ENCODE measurements at places on chromosomes 16 and 17.
A peak's percentile ranks its signal among the peaks of the same experiment; 100 is the strongest.

DNA sequence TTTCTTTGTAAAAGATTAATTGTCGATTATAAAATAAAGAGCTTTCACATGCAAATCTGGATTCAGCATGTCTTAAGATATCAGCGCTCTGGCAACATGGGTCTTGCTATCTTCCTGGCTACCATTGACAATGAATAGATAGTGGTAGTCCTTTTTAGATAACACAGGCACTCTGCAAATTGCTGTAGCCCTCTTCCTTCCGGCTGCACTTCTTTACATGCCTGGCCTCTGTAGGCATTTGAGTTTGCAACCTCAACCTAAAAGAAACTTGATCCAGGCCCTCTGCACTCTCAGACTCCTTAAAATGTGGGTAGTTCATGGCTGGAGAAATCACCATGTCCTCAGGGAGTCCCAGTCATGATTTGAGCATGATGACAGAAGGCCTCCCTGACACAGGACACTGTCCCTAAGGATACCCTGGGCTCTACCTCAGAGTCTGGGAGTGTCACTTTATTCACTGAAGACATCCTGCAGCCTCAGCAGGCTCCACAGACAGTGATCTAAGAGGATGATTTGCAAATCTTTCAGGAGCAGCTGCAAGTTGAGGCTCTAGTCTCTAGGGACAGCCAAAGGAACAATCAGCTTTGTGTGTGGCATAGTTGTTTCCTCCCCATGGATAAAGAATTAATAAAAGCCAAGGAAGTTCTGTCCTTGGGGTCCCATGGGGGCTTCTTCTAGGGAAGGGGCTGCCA lies 529.4 kb downstream of the RBFOX1 start:
- no peak for DNase-seq

DNA sequence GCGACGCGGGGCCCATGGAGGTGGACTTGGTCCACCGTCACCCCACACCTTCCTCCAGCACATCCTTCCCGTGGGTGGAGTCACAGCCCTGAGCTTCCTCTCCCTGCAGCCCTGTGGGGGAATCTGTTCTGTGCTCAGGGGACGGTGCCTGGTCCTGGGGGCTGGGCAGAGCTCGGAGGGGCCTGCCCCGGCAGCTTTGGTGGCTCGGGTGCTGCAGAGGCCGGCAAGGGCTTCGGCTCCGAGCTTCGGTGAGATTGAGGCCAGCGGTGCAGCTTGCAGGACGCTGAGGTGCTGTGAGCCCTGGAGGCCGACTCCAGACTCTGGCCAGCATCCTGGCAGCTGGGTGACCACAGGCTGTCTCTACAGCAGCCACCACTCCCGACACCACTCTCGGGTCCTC lies 36.4 kb downstream of the METRNL start:
- no peak for DNase-seq

- peak; percentile 85 for DNase-seq
These were observed 16.0 kb upstream of the RASD1 start for GRCh38 chr17:17511881-17512858.

DNA sequence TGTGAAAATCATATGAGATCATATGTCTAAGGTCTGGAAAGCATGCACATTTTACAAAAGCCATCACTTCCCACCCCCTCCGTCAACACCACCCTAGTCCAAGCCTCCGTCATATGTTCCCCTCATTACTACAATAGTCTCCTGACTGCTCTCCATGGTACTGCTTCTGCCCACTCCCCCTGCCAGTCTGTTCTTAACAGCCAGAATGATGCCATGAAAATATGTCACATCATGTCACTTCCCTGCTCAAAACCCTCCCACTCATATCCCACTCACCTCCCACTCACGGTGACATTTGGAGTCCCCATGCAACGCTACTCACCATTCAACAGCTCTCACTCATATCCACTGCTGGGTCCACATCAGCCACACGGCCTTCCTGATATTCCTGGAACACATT lies 432.3 kb downstream of the XYLT1 start:
- DNase-seq: no peak

DNA sequence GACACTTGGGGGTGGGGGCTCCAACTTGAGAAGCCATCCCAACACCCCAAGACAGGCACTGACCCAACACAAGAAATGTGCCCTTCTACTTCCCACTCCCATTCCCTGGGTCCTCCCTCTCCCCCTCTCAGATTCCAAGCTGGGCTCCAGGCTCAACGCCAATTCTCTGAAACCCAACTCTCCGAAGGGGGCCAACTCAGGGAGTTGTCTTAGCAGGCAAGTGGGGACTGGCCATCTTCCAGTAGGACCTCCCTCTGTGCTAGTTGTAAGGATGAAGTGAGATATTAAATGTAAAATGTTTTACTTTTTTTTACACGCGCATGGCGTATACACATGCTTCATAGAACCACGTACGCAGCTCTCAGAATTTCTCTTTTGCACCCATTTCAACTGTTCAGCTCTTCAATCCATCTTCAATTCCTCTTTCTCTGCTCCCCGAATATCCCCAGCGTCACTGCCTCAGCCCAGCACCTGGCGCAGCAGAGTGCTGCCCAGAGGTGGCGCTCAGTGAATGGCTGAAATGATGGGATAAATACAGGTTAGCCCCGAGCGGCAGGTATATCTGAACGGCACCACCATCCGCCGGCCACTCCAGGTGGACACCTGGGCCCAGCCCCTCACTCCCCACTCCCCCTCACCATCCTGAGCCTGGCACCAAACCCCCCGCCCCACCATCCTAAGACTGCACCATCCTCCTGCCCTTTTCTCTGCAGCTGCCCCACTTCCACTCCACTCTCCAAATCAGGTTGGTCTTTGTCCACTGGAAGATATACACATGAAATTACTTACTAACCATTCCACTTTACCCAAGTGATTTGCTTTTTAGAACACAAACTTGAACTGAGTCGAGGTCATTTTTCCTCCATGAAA lies 43.9 kb upstream of the TNRC6C start:
- no peak for DNase-seq

GRCh38 chr17:63998050-63998720 lies at the start of gene PRR29:
PRR29 (plus strand) TSS chr17:63998351; CDS start chr17:63998365, 14 bp downstream.
- peak; percentile 21 for DNase-seq

DNA sequence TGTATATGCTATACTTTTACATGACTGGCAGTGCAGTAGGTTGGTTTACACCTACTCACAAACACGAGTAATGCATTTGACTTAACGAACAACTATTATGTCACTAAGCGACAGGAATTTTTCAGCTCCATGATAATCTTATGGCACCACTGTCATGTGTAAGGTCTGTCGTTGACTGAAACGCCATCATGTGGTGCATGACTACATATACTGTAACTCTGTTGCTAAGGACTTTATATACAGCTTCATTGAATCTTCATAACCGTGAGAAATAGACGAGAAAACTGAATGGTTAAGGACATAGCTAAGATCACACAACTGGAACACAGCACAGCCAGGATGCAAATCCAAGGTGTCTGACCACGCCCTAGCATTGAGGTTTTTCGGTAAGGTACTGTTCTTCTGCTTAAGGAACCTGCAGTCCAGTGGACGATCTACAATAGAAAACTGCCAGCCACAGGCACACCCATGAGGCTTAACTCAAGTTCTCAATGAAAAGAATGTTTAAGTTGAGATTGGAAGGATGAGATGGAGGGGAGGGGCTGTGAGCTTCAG lies 3.3 kb downstream of the CFAP20 start:
- no peak for DNase-seq

DNA sequence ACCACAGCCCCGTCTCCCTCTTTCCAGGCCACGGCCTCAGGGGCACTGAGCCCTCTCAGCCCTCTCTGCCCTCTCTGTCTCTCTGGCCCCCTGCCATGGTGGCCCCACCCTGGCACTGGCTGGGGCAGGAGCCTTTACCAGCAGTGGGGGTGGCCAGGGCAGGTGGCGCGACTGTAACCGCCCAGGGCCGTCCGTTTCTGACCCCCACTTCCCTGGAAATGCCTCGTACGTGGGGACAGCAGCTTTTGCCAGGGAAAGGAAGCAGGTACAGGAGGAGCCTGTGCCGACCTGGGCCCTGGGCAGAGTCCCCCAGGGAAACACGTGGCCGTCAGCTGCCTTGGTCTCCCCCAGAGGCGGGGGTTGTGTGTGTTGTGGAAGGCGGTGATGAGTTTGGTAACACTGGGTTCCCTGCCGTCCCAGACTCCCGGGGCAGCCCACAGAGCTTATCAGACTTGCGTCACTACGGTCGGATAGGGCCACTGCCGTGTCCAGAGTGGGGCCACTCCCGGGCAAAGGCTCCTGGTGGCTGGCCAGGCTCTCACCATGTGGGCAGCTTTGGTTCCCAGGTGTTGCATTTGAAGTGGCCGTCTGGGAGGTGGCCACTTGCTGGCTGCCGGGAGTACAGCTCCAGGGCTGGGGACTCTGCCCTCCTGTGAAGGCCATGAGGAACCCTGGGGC lies 249.3 kb upstream of the CIBAR2 start:
- no peak for DNase-seq

- DNase-seq: peak; percentile 41
These were observed 207.9 kb downstream of the SNX29 start for GRCh38 chr16:12184419-12184917.

DNA sequence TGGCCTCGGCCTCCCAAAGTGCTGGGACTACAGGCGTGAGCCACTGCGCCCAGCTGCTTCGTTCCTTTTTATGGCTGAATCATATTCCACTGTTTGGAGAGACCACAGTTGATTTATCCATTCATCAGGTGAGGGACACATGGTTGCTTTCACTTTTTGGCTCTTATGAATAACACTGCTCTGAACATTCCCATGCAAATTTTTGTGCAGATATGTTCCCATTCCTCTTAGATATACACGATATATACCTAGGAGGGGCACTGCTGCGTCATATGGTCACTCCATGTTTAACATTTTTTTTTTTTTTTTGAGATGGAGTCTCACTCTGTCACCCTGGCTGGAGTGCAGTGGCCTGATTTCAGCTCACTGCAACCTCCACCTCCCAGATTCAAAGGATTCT lies 13.9 kb upstream of the GLIS2 start:
- DNase-seq: no peak

GRCh38 chr17:71407981-71408380 lies 712.8 kb upstream of the SOX9 start:
- peak; percentile 70 for DNase-seq

DNA sequence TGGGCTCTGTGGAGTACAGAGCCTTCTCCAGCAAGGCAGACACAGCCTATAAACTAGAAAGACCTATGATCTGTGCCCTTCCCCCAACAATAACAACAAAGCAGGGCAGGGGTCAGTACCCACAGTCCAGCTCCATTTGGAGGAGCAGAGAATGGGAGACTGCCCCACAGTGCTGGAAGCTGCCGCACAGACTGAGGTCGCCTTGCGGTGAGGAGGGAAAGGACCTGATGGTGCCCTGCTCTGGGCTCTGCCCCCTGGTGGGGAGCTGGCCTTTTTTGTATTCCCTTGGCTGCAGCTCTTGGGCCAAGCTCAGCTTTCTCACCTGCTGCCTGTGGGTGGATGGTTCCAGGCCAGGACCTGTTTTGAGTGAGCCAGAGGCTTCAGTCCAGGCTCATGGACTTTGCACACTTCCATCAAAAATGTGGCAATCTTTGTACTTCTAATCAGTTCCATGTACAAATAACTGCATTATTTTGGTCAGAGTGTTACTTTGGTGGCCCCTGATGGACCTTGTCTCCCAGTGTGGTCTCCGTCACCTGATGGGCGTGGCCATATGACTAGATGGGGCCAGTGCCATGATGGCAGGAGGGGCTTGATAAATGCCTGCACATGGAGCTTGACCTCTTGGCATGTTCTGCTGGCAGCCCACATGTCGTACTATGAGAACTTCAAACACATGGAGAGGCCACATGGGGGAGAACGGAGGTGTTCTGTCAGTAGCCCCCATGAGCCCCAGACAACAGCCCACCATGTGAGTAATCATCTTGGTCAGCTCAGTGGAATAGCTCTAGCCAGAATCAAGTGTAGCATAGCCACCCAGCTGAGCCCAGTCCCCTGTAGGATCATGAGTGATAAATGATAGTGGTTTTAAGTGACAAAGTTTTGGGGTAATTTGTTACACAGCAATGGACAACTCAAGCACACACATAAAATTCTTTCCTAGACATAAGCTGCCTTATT lies 24.2 kb downstream of the B9D1 start:
- peak; percentile 50 for DNase-seq

GRCh38 chr17:52536489-52536888 lies 378.0 kb upstream of the CA10 start:
- DNase-seq: no peak

GRCh38 chr17:45777388-45777787 lies 6.7 kb upstream of the CRHR1 start:
- DNase-seq: no peak

DNA sequence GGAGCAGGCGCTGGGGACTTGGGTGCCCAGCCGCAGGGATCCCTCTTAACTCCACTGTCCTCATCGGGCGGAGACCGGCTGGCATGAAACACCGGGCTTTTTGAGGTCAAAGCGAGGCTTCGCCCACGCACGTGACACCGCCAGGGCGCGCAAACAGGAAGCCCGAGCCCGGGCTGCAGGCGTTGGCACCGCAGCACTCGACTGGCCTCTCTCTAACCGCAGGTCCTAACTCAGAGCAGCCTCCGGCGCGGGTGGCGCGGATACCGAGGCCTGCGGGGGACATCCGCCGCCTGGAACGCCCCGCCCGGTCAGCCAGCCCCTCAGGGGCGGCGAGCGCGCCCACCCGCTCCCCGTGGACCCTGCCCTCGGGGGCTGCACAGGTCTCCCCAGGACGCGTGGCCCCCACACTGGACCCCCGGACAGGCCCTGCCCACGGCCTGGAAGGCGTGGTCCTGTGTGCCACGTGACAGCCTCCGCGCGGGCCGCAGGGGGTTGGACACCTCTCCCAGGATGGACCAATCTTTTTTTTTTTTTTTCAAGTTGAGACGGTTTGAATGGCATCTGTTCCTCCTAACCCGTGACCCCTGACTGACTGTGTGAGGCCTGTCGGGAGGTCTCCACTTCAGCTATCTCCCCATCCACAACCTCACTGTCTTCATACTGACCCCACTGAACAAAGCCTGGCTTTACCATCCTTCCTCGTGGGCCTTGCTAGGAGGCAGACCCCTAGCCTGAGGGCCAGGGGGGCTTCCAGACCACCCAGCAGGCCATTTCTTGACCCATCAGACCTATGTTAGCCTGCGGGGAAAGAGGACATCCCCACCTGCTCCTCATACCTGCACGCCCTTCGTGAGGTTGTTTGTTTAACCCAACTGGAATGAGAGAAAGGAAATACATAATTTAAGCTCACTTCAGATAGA lies 8.4 kb upstream of the SLC47A2 start:
- DNase-seq: peak; percentile 75

GRCh38 chr17:76752006-76752405 lies 14.1 kb downstream of the MFSD11 start:
- DNase-seq: no peak

- no peak for DNase-seq
These were observed 526 bp downstream of the KIAA0513 start for GRCh38 chr16:85027958-85028684.

GRCh38 chr17:72797142-72797541 lies 295.3 kb downstream of the SLC39A11 start:
- DNase-seq: no peak

Data from mammary epithelial cell (primary cell).